ENCODE measurements at places on chromosomes 5 and 9.

DNA sequence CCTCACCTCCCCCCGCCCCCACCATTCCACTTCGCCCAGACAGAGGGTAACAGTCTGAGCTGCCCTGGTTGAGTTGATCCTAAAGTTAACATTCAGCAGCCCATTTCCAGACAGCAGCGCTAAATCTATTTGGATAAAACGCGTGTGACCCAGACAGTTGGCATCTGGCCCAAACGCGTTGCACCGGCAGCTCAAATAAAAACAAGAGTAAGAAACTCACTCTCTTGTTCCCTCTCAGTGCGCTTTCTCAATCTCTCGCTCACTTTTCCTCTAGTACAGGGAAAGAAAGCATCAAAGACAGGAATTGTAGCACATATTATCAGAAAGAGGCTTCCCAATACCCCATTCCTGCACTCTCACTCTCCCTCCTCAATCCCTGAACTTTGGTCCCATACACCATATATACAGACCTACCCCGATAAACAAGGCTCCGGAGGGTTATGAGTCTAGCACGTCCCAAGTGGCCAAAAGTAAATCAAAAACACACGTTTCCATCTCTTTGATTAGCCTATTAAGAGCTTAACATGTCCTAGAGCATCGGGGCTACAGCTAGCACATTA, 1.3 kb downstream of the ADAMTS6 start:
- no peak for DNase-seq

- no peak for DNase-seq
Observed at GRCh38 chr9:77819657-77820056, 171.5 kb upstream of the GNA14 start.

GRCh38 chr9:128082151-128082550, 14.1 kb downstream of the SLC25A25 start:
- no peak for DNase-seq

DNA sequence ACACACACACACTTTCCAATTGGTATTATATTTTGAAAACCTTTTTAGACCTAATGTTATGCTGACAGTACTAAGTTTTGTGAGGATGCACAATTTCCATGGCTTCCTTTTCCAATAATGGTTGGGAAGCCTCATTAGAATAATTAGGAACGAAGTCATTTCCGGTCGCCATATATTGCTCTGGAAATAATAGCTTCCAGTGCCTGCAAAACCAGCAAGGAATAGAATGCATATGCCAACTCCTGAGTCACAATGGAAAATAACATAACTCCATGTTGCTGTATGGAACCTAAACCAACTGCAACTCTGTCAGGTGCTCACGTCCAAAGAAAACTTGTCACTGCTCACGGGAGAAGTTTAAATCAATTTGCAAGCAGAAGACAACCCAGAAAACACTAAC, 222.0 kb downstream of the EBF1 start:
- no peak for DNase-seq

DNA sequence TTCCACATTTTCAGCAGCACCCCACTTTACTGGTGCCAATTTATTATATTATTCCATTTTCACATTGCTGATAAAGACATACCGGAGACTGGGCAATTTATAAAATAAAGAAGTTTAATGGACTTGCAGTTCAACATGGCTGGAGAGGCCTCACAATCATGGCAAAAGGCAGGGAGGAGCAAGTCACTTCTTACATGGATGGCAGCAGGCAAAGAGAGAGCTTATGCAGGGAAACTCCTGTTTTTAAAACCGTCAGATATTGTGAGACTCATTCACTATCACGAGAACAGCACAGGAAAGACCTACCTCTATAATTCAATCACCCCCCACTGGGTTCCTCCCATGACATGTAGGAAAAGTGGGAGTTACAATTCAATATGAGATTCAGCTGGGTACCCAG, 641.8 kb upstream of the MEF2C start:
- DNase-seq, result no peak

DNA sequence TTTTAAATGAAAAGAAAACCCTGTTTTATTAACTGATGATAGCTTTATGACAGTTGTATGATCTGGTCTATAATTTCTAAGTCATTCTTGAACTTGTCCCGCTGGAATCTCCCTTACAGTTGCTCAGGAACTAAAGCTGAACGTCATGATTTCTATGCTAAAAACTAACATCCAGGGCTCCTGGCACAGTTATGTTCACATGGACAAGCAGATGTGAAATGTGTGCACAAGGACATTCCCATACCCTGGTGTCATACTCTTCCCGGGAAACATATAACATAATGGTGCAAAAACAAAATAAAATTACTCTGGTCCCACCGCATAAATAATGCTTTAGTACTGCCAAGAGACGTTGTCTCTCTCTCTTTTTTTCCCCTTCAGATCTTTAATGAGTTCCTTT, 134.9 kb downstream of the PRDM6 start:
- DNase-seq, result no peak

DNA sequence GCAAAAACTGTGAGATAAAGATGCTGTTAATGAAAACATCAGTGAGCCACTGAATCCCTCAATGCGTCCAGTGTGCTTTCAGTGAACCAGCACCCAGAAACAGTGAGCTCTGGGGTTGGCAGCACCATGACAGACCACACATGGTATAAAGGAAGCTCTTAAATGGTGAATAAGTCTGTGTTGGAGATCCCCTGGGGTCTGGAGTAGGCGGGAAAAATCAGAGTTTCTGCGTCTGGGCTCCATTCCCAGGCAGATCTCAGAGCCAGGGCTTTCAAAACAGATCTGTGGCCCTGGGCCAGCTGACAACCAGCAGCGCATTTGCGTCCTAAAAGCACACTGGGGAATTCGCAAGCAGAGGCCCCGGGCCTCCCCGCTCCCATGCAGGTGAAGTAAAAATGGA, 233.5 kb downstream of the FRMD3 start:
- DNase-seq, result no peak

GRCh38 chr5:106854105-106854687, 816.5 kb downstream of the EFNA5 start:
- DNase-seq, result no peak

GRCh38 chr5:82309091-82309531, 31.0 kb upstream of the RPS23 start:
- no peak for DNase-seq
